Left lobe of liver (tissue), 2 donors: ENCODE measurements at places on chromosomes 2 and 18.

GRCh38 chr2:904246-905024 is 46.2 kb upstream of the SNTG2 start:
- peak; percentile 15 for DNase-seq

DNA sequence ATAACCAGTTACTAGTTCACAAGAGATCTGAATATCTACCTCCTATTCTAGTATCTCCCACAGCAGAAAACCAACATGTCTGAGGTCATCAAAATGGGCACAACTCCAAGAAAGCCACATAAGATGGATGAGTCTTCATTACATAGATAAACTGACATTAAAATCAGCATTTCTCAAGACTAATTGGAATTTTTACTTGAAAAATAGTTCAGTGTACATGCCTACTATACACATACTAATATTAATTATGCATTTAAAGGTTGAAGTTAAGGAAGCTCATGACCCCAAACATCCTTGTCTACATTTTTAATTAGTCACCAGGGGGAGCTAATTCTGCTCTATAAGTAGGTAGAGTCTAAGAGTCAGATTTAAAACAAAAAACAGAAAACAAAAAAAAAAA is 41.9 kb downstream of the ZNF521 start:
- DNase-seq, result no peak

DNA sequence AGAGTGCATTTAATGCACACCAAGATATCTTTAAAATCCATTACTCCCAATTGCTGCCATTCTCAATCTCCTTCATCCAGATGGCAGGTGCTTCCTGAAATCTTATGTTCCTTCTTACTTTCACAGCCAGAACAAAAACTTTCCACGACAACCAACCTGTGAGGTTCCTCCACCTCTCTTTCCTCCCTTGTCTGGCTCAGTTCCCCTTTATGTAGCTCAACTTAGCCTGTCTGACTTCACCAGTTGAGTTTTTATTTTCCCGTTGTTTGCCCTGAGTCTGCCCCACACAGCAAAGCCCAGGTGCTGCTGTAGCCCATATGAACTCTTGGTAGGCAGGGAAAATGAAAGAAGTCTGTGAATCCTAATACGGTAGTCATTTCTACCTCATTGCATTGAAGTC is 112.5 kb downstream of the MREG start:
- DNase-seq, result no peak

- no peak for DNase-seq
These were observed 188.5 kb upstream of the CDH2 start for GRCh38 chr18:28365411-28365831.

DNA sequence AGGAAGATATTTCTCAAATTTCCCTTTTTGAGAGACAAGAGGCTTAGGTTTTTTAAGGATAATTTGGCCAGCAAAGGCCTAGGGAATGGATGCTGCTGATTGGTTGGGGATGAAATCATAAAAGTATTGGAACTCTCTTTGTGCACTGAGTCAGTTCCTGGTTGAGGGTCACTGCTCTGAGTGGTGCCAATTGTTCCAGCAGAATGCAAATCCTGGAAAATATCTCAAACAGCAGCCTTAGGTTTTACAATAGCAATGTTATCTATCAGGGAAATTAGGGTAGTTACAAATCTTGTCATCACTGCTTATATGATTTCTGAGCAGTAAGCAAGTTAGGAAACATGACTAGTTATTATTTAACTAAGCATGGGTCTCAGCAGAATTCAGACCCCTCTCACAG is 96.2 kb downstream of the RAD51AP2 start:
- DNase-seq, result no peak

GRCh38 chr18:6203791-6204190 is 210.9 kb downstream of the L3MBTL4 start:
- DNase-seq, result no peak

DNA sequence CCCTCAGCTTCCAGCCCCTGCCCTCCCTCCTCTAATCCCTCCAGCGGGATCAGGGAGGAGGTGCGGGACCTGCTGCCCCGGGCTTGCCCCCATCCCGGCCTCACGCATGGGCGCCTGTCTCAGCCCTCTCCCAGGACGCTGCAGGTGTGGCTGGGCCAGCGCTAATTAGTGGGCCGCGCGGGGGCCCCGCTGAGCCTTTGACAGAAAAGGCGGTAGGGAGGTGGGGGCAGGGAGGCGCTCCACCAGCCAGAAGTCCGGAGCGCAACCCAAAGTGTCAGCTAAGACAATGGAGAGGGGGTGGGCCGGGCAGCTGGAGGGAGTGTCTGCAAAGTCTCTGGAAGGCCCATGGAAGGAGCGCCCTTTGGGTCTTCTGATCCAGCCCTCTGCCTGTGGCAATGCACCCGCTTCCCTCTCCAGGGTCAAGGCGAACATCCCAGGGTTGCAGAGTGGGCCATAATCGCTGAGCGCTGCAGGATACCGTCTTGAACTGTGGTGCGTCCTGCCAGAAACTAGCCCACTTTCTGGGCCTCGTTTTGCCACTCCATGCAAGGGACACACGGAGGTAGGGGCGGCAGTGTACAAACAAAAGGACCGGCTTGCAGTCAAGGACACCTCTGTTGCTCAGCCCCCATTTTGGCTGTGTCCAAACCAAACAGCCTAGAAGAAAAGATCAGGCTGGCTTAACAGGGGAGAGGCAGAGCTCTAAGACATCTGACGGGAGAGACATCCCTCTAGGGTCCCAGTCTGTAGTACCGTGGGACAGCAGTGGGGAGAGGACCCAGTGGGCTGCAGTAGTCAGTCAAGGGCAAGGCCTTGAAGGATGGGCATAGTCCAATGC is 3.5 kb downstream of the ATP6V1B1 start:
- peak; percentile 35 for DNase-seq

GRCh38 chr2:119508756-119509155 is 15.5 kb downstream of the SCTR start:
- no peak for DNase-seq

DNA sequence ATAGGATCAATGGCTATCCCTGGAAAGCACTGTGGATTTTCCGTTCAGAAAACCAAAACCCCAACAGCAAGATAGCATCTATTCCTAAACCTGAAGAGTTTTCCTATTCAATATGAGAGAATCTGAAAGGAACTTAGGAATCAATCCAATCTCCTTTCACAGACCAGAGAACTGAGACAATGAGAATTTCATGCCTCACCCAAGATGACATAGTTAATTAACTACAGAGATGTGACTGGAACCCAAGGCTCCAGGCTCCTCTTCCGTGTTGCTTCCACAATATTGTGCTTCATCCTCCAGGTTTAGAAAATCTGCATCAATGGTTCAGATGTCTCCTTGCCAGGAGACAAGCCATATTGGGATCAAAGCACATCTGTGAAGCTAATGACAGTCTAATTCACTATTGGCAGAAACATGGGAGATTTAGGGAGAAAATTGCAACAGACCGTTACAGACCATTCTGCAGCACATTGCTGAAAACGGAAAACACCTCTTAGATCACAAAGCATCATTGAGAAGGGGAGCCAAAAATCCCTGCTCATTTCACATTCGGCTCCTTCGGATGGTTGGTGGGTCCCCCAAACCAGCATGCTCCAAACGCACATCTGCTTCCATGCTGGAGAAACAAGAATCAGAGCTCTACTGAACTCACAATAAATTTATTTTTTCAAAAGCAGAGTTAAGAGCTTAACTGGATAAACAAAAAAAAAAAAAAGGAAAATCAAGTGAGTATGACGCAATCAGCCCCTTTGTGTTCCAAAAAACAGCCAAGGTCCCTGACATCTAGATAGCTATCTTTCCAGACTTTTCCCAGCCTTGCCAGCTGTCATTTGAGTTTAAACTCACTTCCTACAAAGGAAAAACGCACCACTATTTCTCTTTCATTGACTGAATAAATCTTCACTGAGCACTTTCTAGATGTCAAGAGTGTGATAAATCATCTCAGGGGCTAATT is 290.3 kb downstream of the C1D start:
- no peak for DNase-seq

DNA sequence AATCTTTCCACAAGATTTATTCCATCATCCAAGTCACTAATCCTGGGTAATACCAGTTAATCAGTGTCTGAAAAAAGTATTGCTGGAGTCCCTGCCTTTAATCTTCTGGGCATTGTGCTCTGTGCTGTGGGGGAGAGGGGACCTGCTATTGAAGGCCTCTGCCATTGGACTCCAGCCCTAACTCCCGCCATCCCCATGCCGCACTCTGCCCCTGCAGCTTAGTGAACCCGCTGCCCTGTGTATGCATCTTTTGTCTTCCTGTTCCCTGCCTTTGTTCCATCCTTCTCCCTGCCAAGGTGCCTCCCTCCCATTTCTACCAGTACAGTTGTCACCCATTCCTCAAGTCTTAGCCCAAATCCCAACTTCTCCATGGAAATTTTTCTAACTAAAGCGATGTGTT is 113.8 kb upstream of the EPAS1 start:
- peak; percentile 32 for DNase-seq

DNA sequence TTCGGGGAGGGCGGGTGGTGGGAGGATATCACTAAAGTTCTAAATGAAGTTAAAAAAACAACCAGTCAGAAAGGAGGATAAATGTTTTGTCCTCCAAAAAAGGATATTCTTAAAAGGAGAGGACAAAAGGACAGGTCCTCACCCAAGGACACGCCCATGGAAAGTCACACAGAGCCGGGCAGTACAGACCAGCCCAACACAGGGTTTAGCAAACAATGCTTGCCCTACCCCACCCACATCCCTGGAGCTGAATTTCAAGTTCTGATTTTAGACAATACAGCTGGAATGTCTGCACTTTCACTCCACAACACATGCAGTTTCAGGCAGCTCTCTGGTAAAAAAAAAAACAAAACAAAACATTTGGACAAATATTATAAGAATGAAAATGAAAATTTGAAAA is 67.9 kb downstream of the SLC9A4 start:
- DNase-seq, result no peak

DNA sequence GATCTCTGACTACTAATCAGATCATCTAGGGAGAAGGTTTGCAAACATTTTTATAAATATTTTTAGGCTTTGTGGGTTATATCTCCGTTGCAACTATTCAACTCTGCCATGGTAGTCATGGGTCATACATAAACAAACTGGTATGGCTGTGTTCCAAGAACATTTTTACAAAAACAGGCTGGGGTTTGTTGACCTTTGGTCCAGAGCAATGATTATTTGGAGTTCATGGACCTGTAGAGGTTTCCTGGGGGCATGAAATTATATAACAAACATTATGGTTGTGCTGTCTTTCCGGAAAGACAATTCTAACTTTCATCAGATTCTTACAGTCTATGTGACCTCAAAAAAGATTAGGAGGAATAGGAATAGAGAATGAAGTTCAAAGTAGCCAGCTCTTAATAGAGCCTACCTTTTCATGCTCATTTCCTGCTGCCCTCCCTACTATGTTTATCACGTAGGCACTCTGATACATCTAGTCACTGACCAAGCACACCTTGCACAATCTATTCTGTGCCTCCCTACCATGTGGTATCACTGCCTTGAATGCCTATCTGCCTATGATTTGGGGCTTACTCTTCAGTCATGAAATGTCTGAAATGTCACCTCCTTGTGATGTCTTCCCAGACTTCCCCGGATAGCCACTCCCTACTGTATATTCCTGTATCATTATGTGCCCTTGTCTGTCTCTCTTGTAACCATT is 102.4 kb upstream of the SCN1A start:
- peak; percentile 63 for DNase-seq

- no peak for DNase-seq
These were observed 135.6 kb downstream of the CCBE1 start for GRCh38 chr18:59561612-59562011.

DNA sequence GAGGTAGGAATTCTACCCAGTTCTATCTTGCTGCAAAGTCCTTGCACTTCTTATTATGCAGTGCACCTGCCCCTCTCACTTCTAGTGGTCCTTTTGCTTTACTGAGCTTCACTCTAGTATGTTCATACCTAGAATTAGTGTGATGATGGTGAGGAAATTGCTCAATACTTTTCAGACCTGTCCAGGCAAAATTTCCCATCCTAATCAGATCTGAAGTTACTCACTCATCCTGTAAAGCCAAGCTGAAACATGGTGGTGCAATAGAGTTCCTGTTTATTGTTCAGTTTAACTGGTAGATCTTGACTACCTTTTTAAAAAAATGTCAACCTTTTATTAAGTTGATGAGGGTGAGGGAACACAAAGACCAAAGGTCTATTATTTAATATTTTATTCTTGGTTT is 12.6 kb upstream of the FIGN start:
- DNase-seq, result no peak

DNA sequence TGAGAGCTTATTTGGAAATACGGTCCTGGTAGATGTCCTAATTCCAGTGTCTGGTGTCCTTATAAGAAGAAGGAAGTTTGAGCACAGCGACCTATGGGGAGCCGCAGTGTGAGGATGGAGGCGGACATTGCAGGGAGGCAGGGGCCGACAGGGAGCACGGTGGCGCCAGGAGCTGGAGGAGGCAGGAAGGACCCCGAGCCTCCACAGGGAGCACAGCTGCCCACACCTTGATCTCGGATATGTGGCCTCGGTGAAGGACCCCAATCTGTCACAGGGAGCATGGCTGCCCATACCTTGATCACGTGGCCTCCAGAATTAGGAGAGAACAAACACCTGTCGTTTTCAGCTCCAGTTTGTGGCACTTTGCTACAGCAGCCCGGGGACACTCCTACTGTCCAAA is 461.6 kb upstream of the SALL3 start:
- peak; percentile 26 for DNase-seq

DNA sequence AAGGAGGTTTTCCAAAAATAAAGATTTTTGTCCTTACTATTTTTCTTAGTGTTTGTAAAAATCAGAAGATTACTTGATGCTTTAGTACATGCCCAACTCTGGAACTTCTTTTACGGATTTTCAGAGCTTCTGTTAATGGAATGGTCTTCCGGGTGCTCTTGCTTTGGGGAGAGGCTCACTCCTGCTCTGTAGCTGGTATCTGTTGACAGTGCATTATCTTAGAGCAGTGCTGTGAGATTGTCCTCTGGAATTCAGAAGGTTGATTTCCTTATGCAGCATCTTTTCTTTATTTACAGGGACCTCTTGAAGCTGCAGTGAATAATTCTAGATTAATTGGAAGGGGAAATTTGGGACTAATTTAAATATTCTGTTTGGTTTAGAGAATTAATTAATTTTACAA is 4.6 kb downstream of the MAPRE2 start:
- DNase-seq, result no peak

DNA sequence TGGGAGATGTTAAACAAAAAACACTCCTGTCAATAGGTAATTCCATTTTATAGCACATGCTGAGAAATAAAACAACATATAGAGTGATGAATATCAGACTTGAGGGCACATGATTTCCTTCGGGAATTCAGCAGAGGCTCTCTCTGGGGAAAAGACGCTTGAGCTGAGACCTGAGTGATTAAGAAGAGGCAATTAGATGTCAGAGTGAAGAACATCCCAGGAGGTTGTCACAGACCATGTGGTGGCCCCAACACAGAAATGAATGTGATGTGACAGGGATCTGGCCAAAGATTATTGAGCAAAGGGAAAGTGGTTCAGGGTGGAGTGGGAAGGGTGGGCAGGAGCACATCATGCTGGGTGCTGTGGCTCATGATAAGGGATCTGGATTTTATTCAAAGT is 254.7 kb downstream of the RAD51AP2 start:
- DNase-seq, result no peak

GRCh38 chr2:110759411-110759810 is 27.0 kb downstream of the ACOXL start:
- DNase-seq, result no peak
